Activated naive CD8-positive, alpha-beta T cell treated with anti-CD3 and anti-CD28 coated beads, Interleukin-2, amount 50 U/mL, for 16 hours (primary cell): ENCODE measurements at places on chromosomes 16 and 17.

- DNase-seq: no peak
Observed at GRCh38 chr16:69199382-69199781, 12.4 kb downstream of the SNTB2 start.

GRCh38 chr17:77254951-77255825 is 114.4 kb downstream of the SEC14L1 start:
- no peak for DNase-seq

DNA sequence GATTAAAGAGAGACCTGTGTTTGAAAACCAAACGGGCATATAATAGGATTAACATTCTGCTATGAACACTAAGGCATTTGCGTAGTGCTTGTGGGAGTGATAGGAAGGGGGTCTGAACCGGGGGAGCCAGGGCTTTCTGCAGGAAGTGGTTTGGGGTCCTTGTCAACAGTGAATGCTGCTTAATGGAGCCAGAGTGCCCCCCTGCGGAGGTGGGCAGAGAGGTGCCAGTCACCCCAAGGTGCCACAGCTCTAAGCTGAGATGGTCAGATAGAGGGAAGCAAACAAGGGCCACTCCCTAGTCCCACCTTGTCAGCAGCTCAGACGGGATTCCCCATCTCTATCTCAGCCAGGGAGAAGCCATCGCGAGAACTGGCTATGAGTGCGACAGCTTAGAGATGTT is 17.7 kb downstream of the NAA60 start:
- DNase-seq: no peak

- DNase-seq: no peak
Observed at GRCh38 chr16:90009172-90009899, 9.9 kb downstream of the DBNDD1 start.

GRCh38 chr16:29876594-29877249 is 13.7 kb upstream of the CDIPT start:
- DNase-seq: no peak

DNA sequence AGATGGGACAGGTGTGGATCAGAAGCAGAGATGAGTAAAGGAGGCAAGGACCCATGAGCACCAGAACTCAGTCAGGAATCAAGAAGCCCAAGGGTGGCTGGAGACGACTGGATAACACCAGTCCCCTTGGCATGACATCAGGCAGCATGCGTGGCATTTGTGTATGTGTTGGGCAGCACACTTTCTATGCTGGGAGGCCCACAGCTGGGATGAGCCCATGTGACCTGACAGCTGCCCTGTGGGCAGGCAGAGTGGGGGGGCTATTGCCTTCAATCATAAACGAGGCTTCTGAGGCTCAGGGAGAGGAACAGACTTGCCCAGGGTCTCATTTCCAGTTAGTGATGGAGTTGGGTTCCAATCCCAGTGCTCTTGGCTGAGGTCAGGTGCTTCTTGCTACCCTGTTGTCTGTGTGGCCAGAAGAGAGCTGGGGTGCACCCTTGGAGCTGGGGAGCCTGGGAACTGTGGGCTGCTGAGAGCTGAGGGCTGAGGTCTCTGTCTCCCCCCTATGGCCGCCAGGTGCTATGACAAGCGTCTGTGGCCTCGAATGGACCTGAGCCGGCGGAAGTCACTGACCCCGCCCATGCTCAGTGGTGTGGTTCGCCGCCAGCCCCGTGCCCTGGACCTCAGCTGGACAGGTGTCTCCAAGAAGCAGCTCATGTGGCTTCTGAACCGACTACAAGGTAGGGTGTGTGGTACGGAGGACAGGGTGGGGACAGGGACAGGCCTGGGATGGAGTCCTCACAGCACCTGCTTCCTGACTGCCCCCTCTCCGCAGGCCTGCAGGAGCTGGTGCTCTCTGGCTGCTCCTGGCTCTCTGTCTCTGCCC is 7.1 kb upstream of the ORAI3 start:
- no peak for DNase-seq

DNA sequence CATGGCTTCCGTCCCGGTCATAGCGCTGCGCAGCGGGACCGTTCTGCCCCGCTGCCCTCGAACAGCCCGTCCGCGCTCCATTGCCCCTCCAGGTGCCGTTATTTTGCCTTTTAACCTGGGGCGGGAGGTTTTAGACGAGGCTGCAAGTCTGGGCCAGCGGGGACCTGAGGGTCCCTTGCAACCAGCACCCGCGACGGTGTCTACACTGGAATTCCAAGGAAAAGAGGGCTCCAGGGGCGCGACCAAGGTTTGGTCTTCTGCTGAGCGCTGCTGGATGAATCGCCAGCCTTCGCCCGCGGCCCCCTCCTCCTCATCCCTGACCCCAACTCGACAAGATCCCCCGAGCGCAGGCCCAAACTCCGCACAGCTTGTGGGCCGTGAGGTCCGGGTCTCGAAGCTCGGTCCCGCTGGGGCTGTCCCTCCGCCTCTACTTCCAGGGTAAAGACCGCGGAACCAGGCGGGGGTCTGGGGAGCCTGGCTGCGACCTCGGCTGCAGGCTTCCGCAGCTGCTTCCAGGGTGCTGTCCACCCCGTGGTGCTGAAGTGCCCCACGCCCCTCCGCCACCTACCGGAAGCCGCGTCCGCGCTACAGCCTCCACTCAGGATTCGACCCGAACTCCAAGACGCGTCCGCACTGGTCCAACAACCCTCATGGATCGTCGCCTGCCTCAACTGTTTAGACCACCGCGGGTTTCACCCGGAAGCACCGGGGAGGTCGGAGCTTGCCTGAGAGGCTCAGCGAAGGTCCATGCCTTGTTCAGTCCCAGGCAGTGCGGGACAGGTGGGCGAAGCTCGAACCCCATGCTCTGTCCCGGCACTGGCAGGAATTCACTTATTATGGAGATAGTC is 10.1 kb upstream of the CA4 start:
- peak; percentile 23 for DNase-seq

- DNase-seq: no peak
Observed at GRCh38 chr17:77526728-77527350, 386.1 kb downstream of the SEC14L1 start.

DNA sequence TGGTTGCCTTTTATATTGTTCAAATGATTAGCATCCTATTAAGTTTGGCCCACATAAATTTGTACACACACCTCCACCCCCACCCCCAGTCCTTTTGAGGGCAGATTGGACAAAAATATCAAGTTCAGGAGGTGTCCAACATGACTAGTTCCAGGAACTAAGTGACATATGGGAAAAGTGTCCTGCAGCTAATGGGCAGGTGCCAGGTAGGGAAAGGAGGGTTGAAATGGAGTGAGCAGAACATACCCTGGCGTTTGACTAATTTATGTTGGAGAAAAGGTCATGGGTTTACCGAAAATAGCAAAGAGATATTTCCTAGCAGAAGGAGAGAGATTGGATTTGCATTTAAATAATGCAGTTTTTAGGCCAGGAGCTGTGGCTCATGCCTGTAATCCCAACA is 4.9 kb downstream of the KCTD2 start:
- DNase-seq: no peak

DNA sequence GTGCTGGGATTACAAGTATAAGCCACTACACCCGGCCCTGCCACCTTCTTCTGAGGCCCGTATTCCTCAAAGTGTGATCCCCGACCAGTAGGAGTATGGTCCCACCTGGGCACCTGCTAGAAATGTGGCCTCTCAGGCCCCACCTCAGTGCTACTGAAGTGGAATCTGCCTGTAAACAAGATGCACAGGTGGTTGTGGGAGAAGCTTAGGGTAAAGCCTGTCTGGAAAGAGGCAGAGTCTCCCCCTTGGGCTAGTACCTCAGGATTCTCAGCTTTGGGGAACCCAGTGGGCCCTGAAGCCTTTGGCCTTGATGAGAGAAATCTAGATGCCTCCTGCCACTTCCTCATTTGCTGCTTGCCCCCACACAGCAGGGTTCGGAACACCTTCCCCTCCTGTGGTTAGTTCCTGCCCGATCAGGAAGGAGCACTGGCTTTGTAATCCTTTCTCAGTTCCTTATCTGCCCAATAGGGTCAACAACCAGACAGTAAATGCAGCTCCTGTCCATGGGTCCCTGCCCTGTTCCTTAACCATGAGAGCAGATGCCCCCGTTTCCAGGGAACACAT is 25.2 kb downstream of the TK2 start:
- DNase-seq: no peak
